Ovary (tissue), 10 donors: ENCODE measurements at places on chromosomes 3 and 15.

GRCh38 chr15:77507143-77507897 is 86.6 kb downstream of the HMG20A start:
- DNase-seq, result peak; percentile 77

GRCh38 chr3:39434574-39434973 is 28.1 kb downstream of the RPSA start:
- DNase-seq, result no peak

DNA sequence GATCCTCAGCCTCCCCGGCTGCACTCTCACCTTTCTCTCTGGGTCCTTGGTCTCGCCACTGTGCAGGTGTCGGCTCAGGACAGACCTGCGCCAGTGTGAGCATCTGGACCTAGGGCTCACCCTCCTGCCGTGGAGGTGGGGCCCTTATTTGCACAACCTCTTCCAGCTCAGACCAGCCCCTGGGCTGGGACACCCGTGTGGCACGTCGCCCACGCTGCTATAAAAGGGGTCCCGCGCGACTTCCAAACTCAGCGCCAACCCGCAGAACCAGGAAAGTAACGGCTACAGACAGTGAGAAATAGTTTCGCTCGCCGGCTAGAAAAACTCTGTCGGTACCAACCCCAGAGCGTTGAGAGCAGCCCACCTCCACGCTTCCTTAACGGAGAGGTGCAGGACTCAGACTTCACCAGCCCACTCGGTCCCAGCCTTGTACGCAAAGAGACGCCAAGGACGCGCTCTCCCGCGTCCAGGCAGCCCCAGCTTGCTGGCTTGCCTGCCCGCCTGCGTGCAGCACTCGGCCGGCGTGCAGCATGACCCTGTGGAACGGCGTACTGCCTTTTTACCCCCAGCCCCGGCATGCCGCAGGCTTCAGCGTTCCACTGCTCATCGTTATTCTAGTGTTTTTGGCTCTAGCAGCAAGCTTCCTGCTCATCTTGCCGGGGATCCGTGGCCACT is at the start of the genes DUOX2 and DUOXA2:
DUOX2 (minus strand) TSS at position 97 of the 675 bp plus-strand sequence. CDS start 761 bp downstream, outside the sequence.
DUOXA2 (plus strand) TSS at position 251 of the 675 bp plus-strand sequence; CDS start at position 531, 280 bp downstream.
- no peak for DNase-seq

DNA sequence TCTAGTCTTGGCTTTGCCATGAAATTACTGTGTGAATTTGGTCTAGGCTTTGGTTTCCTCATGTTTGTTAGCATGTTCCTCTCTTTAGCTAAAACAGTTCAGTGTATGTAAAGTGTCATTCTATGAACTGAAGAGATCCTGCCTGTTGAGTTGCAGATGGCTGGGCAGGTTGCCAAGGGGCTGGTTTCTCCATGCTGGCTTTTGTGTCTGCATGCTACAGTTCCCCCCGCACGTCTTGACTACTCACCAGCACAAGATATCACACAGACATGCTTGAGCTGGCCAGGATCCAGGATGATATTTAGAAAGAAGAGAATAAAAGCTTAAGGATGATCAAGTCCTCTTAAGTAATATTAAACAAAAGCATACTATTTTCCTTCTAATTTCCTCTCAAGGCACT is 90.2 kb downstream of the CERS3 start:
- DNase-seq, result peak; percentile 73

DNA sequence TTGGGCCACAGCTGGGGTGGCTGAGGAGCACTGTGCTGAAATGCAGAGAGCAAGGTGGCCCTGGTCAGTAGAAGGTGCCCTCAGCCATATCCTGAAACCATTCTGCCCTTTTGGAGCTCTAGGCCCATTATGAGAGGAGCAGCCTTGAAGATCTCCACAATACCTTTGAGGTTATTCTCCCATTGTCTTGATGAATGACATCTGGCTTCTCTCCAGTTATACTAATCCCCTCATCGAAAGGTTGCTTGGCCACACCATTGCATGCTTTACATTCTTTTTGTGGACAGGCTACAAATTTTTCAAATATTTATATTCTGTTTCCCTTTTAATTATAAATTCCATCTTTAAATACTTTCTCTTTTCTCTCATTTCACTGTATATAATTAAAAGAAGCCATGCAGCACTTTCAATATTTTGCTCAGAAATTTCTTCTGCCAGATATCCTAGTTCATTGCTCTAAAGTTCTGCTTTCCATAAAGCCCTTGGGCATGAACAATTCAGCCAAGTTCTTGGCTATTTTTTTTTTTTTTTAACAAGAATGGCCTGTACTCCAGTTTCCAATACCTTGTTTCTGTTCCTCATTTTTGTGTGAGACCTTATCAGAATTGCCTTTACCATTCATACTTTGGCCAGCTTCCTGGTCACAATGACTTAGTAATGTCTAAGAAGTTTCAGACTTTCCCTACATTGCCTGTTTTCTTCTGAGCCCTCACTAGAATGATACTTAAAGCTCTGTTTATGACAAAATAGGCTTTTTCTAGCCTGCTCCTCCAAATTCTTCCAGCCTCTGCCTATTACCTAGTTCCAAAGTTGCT is 138.9 kb upstream of the SGO1 start:
- no peak for DNase-seq

- no peak for DNase-seq
Measured at GRCh38 chr3:193016437-193016901, 98.8 kb upstream of the MB21D2 start.
